ENCODE measurements at places on chromosomes 2 and 18.
A peak's percentile ranks its signal among the peaks of the same experiment; 100 is the strongest.

- DNase-seq: no peak
Measured at GRCh38 chr2:140275427-140275826, 1495.2 kb upstream of the NXPH2 start.

DNA sequence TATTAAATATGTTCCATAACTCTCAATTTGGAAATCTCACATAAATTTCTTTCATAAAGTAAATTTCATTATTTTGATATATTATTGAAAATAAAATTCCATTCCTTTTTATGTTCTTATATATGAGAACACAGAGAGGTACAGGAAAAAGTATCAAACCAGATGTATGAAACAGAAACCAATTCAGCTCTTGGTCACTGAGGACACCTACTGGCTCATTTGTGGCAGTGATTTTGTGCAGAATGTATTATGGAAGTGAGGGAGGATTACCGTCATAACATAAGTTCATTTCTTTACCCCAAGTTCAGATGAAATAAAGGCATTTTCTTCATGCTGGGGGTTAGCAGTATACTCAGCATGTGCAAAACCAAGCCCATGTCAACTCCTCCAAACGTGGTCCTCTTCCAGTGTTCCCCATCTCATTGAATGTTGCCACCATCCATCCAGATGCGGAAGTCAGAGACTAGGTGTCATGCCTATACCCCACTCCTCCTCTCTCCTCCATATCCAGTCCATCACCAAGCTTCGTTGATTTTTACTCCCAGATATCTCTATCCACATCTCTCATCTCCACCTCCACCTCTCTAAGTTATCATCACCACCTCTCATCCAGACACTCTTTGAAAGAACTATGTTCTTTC lies 41.7 kb upstream of the MALL start:
- DNase-seq: no peak

GRCh38 chr2:241909769-241910168 lies 40.2 kb downstream of the RTP5 start:
- no peak for DNase-seq

GRCh38 chr18:76709659-76710645 lies 112.4 kb upstream of the ZNF236 start:
- DNase-seq: peak; percentile 30

DNA sequence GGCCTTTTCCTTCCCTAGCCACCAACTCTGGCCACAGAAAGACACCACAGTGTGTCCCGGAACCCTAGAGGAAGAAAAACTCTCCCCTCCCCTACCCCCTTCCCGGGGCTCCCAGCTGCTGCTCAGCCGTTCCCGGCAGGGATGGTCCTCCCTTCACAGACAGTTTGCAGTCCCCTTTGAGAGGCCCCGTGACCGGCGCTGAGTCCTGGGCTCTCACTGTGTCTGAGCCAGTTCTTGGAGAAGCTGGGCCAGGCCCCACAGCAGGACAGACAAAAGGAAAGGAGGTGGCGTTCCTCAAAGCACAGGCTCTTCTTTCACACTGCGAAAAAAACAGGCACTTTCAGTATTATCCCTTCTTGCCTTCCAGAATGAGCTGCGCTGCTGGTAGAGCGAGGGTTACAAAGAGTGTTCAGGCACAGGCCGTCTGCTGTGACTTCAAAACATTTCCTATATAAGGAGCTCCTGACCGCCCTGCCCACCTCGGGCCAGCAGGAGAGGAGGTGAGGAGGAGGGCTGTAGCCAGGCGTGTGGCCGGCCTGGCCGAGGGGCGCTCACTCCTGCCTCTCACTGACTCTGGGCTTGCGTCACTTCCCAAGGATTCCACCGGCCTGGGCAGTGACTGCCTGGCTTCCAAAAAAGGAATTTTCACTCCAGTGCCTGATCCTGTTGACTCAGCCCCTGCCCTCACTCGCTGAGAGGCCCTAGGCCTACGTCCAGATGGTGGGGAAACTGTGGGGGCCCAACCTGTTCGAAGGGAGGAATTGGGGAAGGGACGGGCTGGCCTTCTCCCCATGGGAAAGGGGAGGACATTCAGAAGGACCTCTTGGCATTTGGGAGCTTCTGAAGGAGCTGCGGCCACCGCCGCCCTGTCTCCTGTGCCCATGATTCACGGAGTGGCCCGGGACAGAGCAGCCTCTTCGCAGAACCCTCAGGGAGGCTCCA lies 24.9 kb downstream of the CIDEA start:
- DNase-seq: no peak

GRCh38 chr2:225282858-225283710 lies 116.4 kb upstream of the NYAP2 start:
- DNase-seq: no peak

DNA sequence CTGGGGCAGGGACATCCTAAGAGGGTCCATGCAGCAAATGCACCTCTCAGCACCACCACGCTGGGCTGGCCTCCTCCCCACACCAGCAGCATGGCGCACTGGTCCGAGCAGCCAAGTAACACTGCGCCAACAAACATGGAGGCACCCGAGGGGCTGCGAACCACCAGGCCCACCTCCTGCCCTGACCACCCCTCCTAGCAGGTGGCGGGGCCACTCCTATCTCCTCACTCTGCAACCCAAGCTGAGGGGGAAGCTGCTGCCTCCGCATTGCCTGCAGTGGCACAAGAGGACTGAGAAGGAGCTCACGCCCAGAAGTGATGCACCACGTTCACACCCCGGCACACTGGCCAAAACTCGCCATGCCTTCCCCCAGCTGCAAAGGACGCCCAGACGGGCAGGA lies 94.4 kb downstream of the EIPR1 start:
- DNase-seq: no peak

DNA sequence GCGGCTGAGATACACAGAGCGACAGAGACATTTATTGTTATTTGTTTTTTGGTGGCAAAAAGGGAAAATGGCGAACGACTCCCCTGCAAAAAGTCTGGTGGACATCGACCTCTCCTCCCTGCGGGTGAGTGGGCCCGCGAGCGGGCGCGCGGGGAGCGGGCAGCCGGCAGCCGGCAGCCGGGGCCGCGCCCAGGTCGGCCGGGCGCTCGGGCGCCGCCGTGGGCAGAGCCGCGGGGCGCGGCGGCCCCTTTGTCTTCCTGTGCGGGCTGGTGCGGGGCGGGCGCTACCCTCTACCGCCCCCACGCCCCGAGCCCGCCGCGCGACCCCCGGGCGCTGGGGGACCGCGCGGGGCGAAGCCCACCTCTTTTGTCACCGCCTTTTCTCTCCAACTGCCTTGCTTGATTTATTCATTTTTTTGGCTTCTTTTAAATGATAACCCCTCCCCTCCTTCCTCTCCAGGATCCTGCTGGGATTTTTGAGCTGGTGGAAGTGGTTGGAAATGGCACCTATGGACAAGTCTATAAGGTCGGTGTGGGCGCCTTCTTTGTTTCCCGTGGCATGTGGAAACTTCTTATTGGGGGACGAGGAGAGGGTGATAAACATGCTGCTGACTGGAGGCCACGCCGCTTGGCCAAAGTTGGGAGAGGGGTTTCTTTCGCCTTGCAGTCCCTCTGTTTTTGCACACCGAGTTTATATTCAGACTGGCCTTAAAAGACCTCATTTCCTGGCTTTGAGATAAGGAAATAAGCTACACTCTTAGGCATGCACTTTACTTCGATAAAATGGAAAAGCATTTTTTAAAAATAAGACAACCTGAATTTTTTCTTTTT lies 722 bp downstream of the MAP4K4 start:
- DNase-seq: no peak

GRCh38 chr2:71789556-71790204 lies 336.3 kb downstream of the DYSF start:
- DNase-seq: no peak

GRCh38 chr2:30355306-30355705 lies 91.7 kb upstream of the LCLAT1 start:
- DNase-seq: no peak

- no peak for DNase-seq
Measured at GRCh38 chr2:180646756-180647155, 333.6 kb upstream of the UBE2E3 start.

DNA sequence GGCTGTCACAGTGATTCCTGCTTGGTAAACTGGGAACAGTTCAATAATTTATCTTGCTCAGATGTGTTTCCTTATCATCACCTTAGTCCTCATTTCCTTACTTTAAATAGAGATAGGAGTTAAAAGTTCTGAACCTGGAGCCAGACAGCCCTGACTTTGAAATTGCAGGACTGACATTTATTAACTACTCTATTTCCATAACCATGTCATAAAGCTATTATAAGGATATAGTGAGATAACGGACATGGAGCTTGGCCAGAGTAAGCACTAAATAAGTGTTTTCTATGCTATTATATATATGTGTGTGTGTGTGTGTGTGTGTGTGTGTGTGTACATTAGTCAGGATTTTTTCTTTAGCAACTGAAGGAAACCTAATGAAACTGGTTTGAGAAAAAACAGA lies 13.1 kb downstream of the NT5DC4 start:
- no peak for DNase-seq

GRCh38 chr2:124369181-124369580 lies 344.1 kb downstream of the CNTNAP5 start:
- no peak for DNase-seq

DNA sequence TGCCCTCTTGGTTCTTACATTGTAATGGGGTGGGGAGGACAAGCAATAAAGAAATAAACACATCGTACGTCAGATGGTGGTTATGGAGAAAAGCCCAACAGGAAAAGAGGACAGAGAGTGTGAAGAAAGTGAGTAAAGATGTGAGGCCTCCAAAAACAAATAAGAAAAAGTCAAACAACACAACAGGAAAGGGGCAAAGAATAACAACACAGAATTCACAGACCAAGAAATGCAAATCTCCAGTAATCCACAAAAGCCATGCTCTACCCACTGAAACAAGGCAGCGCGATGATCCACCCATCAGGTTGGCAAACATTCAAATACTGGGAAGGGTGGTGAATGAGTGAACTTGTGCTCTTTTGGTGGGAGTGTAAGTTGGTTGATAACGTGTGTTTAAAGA lies 16.7 kb upstream of the DUSP2 start:
- no peak for DNase-seq

DNA sequence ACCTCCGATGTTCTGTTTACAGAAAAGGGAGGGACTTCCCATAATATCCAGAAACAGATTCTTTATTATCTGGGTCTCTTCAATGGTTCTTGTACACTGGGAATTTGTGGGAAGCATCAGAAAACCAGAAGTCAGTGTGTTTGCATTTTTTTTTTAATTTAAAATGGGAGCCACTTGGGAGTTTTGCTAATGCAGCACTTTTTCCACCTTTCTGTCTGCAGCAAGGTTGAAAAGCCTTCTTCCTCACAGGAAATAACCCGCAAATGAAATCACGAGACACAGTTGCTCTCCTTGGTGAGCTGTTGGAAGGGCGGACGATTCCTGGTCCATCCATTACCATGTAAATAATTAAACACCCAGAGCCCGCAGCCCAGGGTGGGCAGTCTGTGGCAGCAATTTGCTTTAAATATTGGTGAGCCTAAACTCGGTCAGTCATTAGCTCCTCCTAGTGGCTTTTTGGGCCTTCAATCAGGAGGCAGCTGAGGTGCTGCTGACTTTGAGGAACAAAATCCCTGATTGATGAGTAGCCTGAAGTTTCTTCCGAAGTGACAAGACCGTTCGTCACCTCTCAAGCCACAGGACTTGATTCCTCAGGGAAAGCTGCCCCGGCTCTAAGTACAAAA lies 471.5 kb downstream of the EPHA4 start:
- no peak for DNase-seq

GRCh38 chr2:61229936-61230335 lies 67.9 kb downstream of the C2orf74 start:
- no peak for DNase-seq

DNA sequence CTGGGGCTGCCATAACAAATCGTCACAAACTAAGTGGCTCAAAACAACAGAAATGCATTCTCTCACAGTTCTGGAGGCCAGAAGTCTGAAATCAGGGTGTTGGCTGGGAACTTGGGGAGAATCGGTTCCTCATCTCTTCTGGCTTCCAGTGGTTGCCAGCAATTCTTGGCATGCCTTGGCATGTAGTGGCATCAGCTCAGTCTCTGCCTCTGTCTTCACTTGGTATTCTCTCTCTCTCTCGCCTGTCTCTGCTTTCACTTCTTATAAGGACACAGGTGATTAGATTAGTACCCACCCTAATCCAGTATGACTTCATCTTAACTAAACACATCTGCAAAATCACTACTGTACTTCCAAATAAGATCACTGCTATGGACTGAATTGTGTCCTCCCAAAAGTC lies 695.4 kb upstream of the ID2 start:
- DNase-seq: no peak

- DNase-seq: no peak
Measured at GRCh38 chr18:3845161-3845560, 395.2 kb downstream of the TGIF1 start.

- no peak for DNase-seq
Measured at GRCh38 chr18:74819433-74820059, 221.9 kb downstream of the ZNF407 start.

DNA sequence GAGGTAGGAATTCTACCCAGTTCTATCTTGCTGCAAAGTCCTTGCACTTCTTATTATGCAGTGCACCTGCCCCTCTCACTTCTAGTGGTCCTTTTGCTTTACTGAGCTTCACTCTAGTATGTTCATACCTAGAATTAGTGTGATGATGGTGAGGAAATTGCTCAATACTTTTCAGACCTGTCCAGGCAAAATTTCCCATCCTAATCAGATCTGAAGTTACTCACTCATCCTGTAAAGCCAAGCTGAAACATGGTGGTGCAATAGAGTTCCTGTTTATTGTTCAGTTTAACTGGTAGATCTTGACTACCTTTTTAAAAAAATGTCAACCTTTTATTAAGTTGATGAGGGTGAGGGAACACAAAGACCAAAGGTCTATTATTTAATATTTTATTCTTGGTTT lies 12.6 kb upstream of the FIGN start:
- no peak for DNase-seq

- no peak for DNase-seq
Measured at GRCh38 chr2:100614455-100615000, 51.7 kb downstream of the PDCL3 start.

DNA sequence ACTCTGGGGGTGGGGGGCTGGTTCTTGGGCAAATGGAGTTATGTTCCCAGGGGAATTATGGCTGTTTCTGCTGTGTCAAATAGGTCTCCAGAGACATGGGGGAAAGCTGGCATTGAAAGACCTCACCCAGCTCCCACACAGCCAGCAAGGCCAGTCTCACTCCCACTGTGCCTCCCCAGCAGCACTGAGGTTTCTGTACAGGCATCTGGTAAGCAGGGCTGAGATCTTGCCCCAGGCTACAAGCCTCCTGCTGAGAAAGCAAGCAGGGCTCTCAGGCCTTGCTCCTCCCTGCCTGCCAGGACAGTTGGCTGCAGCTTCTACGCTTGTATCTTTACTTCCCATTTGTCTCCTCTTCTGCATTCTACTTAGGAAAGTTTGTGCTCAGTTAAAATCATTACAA lies 50.5 kb upstream of the FHOD3 start:
- DNase-seq: no peak
